ENCODE measurements at places on chromosomes 2 and 18. TPM values are rescaled to one million over a fixed set of nuclear protein-coding genes. Genes with fewer than 3 reads are reported as not detected.

MEIS1 gene
- total RNA-seq, result 1.8 TPM

GAD1 gene
- total RNA-seq, result 0.71 TPM

KLF7 gene
- total RNA-seq, result 31.8 TPM

CAVIN2 gene
- total RNA-seq, result 35.7 TPM

LCT gene
- 0.03 TPM for total RNA-seq

TCF7L1 gene
- 9.9 TPM for total RNA-seq

RAB6D gene
- not detected for total RNA-seq

QPCT gene
- total RNA-seq, result 21.2 TPM

MGAT4A gene
- total RNA-seq, result 1.8 TPM

DSEL gene
- total RNA-seq, result 0.39 TPM

COL3A1 gene
- total RNA-seq, result 0.15 TPM

IL1F10 gene
- total RNA-seq, result not detected

LRP1B gene
- not detected for total RNA-seq

PRKAG3 gene
- not detected for total RNA-seq

All from A549 treated with GW870086 at 1 μM for 4 hours (cell line).